ENCODE measurements at places on chromosomes 12 and 14.

DNA sequence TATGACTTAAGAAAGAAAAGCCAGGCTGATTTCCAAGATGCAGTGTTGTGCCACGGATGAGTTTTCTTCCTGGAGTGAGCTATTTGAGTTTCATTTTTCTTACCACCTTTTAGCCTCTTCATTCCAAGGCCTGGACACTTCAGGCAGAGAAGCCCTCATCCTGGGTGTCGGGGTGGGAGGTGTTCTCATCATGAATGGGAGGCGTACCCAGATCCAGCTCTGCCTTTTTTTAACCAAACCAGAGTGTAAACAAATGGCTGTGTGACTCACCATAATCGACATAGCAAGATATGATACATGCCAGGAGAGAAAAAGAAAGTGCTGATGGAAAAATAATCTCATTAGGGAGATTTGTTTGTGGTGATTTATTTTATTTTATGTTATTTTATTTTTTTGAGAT lies 79.9 kb downstream of the ARF6 start:
- DNase-seq = peak; percentile 84

DNA sequence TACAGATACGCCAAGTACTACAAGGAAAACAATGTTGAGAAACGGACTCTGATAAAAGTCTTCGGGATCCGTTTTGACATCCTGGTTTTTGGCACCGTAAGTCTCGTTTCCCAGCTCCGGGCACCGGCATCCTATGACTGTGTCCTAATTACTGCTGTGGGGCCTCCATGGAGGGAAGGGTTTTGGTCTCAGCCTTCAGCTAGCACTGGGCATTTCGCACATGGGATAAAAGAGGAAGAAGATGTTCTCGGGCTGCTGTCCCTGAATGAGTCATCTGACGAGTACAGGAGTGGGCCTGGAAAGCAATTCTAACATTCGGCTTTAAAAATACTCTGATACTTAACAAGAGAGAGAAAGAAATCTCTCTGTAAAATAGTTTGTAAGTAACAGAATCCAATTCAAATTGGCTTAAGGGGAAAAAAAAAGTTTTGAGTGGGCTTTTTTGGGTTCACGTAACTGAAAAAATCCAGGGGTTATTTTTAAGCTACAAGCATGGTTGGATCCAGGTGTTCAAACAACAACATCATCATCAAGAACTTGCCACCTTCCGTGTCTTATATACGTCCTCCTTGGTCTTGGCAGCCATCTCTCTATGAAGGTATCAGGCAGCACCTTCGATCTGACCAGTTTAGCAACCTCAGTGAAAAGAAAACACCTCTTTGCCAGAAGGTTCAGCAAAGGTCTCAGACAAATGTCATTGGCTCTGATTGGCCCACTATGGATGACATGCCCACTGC lies 34.4 kb upstream of the P2RX4 start:
- DNase-seq = no peak

GRCh38 chr14:72610096-72610830 lies 283.6 kb downstream of the DPF3 start:
- no peak for DNase-seq

DNA sequence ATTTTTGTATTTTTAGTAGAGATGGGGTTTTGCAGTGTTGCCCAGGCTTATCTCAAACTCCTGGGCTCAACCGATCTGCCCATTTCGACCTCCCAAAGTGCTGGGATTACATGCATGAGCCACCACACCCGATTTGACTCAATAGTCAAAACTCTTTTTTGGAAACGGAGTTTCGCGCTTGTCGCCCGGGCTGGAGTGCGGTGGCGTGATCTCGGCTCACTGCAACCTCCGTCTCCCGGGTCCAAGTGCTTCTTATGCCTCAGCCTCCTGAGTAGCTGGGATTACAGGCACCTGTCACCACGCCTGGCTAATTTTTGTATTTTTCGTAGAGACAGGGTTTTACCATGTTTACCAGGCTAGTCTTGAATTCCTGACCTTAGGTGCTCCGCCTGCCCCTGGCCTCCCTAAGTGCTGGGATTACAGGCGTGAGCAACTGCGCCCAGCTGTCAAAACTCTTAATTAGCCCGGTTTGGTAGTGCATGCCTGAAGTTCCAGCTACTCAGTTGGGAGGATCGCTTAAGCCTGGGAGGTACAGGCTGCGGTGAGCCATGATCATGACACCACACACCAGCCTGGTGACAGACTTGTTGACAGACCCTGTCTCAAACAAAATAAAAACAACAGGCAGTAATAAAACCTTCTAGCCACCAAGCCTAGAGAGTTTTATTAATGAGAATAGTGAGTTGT lies 12.4 kb downstream of the MED21 start:
- no peak for DNase-seq

DNA sequence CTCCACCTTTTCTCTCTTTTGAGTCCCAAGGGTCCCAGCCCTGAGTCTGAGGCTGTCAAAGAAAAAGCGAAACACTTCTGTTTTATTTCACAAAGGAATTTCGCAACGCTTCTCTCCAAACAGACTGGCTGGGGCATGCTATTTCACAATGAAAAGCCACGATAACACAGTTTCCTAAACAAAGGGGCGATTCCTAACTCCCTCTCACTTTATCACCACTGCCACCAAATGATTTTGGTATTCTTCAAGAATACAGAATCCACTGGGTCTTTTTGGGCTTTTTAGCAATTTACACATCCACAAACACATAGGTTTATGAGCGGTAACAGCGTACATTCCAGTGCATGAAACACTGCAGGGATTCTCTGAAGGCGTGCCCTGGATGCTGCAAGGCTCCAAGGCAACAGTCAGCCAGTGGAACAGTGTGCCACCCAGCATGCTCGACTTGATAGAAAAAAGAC lies 161.2 kb downstream of the DAD1 start:
- DNase-seq = no peak

- no peak for DNase-seq
Measured at GRCh38 chr12:92369056-92369455, 223.4 kb upstream of the BTG1 start.

- DNase-seq = no peak
Measured at GRCh38 chr12:26520109-26520508, 312.9 kb downstream of the ITPR2 start.

DNA sequence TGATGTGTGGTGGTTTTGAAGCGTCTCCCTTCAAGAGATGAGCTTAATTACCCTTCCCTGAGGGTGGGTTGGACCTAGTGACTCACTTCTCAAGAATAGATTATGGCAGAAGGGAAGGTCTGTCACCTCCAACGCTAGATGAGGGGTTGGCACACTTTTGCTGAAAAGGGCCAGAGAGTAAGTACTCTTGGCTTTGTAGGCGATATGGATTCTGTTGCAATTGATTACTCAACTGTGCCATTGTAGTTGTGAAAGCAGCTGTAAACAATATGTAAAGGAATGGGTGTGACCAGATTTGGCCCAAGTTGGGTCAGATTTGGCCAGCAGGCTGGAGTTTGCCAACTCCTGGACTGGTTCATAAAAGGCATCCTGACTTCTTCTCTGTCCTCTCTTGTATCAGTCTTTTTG lies 53.3 kb downstream of the SMIM41 start:
- DNase-seq = no peak

DNA sequence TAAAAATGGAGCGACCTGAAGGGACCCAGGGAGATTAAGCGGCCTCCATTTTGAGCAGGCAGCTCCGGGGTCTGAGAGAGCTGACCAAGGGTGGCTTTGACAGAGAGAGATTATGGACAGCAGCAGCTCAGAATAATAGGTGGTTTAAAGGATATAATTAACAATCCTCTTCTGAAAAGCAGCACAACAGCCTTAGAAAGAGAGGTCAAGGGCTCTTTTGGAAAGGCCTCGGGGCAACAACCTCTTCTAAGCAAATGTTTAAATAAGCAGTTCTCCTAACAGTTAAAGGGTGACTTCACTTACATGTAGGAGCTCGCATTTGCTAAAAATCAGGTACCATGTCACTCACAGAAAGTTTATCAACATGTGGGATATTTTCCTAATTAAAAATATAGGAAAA lies 87.2 kb upstream of the FRMD6 start:
- no peak for DNase-seq

DNA sequence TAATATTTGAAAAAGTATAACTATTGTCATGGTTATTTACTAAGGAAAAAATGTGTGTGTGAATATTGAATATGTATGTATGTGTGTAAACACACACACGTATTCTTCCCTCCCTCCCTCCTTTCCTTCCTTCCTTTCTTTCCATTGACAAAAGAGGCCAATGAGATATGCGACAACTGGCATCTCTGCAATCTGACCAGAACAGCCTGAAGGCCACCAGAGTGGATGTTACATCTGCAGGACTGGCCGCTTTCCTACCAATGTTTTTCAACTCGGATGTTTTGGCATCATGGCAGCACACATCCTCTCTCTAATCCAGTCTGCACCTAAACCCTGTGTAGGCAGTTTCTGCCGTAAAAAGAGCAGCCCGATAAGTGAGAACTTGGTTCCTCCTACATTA lies 20.7 kb downstream of the HOXC4 start:
- DNase-seq = no peak

DNA sequence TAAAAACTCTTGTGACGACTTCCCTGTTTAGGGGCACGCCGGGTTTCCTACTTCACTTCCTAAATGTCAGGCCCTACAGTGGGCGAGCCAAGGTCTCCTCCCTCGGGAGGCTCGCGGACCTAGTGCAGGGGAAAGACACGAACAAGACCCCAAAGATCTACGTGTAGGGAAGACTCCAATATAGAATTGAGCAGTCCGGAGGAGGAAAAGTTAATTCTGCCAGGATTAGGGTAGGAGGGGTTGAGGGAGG lies 564 bp downstream of the ATXN3 start:
- no peak for DNase-seq

- DNase-seq = no peak
Measured at GRCh38 chr12:98637068-98637467, 7.5 kb downstream of the IKBIP start.

DNA sequence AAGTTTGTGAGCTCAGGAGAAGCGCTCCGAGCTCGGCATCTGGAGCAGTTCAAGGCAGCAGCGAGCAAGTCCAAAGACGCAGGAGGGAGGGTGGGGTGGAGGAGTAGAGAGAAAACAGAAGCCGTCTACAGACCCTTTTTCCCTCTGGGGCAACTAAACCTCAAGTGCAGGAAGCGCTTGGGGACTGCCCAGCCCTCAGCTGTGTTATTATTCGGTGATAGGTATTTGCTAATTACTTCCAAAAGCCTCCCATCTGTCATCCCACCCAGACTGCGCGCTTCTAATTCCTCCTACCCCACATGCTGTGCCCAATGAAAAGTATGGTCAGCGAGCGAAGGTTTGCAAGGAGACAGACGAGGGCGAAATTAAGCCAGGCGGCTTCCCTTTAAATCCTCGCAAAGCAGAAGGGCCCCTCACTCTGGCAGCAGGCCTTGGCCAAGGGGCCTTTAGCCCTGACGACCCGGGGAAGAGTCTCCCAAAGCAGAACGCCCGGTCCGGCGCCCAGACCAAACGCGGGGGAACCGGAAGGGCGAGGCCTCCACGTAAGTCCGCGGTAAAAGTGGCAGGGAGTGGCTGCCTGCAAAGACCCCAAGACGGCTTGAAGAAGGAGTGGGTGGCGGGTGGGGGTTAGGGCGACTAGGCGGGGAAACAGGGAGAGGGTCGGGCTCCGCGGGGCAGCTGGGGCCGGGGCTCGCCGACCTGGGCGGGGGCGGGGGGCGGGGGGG lies 507 bp upstream of the CD9 start:
- DNase-seq = no peak

GRCh38 chr12:126708492-126708896 lies 1558.5 kb upstream of the TMEM132C start:
- DNase-seq = no peak

GRCh38 chr14:104726600-104727451 lies 2.8 kb downstream of the ADSS1 start:
- DNase-seq = peak; percentile 37

DNA sequence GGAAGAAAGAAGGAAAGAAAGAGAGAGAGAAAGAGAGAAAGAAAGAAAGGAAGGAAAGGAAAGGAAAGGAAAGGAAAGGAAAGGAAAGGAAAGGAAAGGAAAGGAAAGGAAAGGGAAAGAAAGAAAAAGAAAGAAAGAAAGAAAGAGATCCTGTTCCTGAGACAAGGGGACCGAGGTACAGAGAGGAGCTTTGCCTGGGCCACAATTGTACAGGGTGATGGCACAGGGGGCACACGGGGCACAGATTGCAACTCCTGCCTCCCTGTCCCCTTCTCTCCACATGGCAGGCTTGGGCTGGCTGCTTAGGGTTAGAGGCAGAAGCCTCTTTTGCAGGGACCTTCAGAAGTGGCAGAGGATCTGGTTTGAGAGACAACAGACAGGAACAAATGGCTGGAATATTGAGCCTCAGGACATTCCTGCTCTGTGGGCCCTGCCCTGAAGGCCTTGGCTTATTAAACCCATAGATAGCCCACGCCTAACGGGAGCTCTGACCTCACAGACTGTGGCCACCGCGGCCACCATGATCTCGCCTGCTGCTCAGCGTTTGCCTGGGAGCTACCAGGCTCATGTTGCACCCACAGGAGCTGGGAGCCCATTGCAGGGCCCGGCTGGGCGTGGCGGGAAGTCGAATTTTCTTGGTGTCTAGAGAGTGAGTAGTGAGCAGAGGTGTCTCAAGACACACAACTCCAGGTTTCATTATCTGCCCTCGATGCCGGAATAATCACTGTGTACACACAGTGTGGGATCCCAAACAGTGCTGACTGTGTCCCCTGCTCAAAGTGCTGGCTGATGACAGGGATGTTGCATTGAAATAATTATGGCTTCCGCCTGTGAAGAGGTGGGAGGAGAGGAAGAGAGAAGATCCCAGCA lies 147.9 kb upstream of the NCOR2 start:
- no peak for DNase-seq

- no peak for DNase-seq
Measured at GRCh38 chr14:24959791-24960331, 90.1 kb downstream of the STXBP6 start.

- DNase-seq = no peak
Measured at GRCh38 chr14:93749076-93749420, 39.2 kb downstream of the PRIMA1 start.

- peak; percentile 59 for DNase-seq
Measured at GRCh38 chr14:54577977-54578376, 11.0 kb downstream of the SAMD4A start.

DNA sequence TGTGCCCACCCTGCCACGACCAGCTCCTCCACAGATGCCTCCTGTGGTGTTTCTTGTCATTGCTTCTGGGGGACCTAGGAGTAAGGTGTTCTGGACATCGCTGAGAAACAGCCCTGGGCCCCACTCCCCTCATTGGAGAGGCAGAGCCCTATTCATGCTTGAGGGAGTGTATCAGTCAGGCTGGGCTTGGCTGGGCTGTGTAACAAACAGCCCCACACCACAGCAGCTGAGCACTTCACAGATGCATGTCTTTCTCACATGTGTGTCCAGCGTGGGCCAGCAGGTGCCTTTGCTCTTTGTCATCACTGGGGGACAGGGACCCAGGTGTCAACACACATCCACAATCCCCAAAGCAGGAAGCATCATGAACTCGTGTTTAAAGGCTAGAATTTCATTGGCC lies 65.1 kb upstream of the FBRSL1 start:
- no peak for DNase-seq

- DNase-seq = peak; percentile 38
Measured at GRCh38 chr14:78848234-78848820, 678.2 kb downstream of the NRXN3 start.

- DNase-seq = peak; percentile 35
Measured at GRCh38 chr12:123533672-123534643, at the start of gene RILPL1. Gene RILPL1 (minus strand): TSS chr12:123533719. CDS start chr12:123533482, 237 bp downstream.

- no peak for DNase-seq
Measured at GRCh38 chr12:69252033-69252432, 12.7 kb downstream of the CPSF6 start.

GRCh38 chr12:56193025-56193578 lies 3.8 kb upstream of the SMARCC2 start:
- DNase-seq = peak; percentile 91

- no peak for DNase-seq
Measured at GRCh38 chr12:25924491-25925001, 33.9 kb upstream of the RASSF8 start.

Measured in HT-29 (cell line).